ENCODE measurements at places on chromosomes 1 and 21.

GRCh38 chr1:9448132-9449109, 90.8 kb upstream of the SLC25A33 start:
- DNase-seq = no peak

DNA sequence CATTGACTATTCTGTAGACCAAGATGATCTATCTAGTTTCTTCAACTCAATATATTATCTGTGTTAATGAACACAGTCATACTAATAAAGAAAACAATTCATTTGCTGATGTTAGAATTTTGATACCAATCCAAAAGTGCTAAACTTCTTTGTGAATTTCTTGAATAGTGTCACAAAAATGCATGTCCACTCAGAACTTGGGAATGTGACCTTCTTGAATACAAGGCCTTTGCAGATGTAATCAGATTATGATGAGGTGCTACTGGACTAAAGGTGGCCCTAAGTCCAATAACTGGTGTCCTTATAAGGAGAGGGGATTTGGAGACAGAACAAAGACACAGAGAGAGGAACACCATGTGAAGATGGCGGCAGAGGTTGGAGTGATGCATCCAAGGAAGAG, 305.8 kb upstream of the ZP4 start:
- no peak for DNase-seq

- no peak for DNase-seq
These were observed 433.3 kb downstream of the DISC1 start for GRCh38 chr1:232059726-232060374.

DNA sequence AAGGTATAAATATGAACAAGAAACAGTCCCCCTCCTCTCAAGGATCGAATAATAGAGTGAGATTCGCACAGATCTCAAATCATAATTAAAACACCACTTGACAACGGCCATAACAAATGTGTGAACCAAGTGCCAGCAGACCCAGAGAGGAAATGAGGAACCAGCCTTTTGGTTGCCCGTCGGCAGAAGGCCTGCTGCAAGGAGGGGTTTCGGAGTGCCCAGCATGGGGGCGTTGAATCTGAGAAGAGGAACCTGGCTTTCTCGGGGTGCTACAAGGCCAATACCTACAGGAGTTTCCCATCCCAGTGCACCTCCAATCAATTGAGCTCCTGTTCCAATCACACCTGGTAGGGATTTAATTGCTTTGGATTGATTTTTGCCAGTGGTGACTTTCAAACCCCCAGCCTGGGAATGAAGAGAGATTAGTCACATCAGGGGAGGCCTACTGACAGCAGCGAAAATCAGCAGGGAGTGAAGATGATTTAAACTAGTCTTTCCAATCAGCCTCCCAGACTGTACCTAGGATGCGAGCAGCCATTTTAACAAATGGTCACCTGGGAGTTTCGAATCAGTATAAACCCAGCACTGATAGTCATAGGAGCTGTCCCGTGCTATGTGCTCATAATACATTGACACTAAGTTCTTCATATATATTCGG, 263.8 kb downstream of the KAZN start:
- DNase-seq = no peak

DNA sequence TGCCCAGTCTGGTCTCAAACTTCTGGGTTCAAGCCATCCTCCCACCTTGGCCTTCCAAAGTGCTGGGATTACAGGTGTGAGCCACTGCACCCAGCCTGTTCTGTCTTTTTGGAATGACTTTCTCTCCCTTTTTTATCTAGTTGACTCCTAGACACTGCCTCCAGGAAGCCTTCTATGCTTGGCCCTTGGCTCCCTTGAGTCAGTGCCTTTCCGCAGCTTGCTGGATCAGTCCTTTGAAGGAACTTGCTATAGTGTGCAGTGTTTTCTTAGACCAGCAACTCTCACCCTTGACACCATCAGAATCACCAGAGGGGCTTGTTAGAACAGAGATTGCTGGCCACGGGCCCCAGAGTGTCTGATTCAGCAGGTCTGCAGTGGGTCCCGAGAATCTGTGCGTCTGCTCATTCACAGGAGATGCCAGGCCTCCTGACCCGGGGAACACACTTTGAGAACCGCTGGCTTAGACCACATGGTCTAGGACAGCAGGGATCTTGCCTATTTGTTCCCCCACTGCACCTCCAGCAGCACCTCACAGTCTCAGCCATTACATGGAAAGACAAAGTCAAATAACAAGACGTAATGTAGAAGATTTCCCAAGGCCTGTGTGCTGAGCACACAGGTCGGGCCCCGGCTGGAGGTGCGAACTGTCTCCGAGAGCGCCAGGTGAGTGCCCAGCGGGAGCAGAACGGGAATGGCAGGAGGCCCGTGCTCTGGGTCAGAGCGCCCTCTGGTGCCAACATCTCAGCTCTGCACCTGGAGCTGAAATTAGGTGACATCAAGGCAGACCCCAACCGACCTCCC, 27.4 kb upstream of the CTPS1 start:
- no peak for DNase-seq
